ENCODE measurements at places on chromosomes 16 and 17.

DNA sequence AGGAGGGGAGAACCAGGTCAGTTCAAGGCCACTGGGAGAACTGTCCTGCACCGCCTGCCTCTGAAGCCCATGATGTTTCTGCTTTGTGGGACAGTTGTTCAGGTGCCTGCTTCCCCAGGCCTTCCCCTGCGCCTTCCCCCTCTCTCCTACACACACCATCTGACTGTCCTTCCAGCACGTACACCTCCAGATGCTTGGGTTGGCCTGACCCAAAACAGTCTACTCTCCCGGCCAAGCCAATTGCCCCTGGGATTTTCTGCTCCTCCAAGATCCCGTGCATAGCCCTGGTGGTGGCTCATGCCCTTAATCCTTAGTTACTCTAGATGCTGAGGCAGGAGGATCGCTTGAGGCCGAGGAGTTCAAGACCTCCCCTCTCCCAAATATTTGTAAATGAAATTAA lies 684 bp upstream of the RSAD1 start:
- DNase-seq, result no peak

DNA sequence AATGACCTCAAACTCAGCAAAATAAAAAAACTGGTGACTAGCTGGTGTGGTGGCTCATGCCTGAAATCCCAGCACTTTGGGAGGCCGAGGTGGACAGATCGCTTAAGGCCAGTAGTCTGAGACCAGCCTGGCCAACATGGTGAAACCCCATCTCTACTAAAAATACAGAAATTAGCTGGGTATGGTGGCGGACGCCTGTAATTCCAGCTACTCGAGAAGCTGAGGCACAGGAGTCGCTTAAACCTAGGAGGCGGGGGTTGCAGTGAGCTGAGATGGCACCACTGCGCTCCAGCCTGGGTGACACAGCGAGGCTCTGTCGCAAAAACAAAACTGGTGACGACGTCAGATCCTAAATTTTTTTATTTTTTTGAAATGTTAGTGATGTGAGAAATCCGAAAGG lies 82.6 kb upstream of the TOB1 start:
- no peak for DNase-seq

GRCh38 chr17:4951486-4951885 lies 567 bp downstream of the ENO3 start:
- no peak for DNase-seq

DNA sequence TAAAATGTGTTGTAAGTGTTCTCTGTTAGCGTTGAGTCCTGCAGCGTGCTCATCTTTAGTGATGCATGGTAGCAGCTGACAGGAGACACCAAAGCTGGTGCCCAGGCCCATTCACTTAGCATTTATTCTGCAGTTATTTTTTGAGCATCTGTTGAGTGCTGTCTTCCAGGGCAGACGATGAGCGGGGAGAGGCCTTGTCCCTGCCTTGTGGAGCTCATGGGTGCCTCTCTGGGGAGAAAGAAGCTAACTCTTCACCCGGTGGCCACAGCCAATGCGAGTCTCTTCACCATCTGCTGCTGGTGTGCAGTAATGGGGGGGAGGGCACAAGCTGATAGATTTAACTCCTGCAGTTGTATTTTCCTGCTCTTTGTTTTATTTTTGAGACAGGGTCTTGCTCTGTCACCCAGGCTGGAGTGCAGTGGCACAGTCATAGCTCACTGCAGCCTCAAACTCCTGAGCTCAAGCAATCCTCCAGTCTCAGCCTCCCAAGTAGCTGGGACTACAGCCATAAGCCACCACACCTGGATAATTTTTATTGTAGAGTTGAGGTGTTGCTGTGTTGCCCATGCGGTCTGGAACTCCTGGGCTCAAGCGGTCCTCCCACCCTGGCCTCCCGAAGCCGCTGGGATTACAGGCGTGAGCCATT lies 30.5 kb downstream of the GPT2 start:
- DNase-seq, result no peak

DNA sequence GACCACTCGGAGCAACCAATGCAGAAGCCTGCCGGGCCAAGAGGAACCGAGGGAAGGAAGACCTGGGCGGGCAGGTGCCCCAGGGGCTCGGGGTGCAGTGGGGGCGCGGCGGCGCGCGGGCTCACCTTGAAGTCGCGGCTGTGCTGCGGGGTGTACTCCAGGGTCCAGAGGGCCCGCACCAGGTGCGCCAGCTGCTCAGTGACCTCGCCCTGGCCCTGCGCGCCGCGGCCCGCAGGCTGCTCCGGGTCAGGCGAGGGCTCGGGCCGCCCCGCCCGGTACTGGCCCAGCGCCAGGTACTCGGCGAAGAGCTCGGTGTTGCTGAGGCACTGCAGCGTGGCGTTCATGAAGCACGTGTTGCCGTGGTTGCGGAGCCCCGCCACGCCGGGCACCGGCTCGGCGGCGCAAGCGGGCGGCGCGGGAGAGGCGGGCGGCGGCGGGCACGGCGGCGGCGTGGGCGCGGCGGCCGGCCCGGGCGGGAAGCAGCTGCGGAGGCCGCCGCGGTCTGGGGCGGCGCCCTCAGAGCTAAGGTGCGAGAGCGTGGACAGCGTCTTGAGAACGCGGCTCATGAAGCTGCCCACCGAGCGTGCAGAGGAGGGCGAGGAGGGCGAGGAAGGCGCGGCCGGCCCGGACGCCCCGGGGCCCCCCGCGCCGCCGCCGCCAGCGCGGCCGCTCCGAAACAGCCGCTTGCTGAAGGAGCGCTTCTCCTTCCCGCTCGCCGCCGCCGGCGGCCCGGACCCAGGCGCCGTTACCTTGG lies 562 bp downstream of the USP31 start:
- DNase-seq, result peak; percentile 52

DNA sequence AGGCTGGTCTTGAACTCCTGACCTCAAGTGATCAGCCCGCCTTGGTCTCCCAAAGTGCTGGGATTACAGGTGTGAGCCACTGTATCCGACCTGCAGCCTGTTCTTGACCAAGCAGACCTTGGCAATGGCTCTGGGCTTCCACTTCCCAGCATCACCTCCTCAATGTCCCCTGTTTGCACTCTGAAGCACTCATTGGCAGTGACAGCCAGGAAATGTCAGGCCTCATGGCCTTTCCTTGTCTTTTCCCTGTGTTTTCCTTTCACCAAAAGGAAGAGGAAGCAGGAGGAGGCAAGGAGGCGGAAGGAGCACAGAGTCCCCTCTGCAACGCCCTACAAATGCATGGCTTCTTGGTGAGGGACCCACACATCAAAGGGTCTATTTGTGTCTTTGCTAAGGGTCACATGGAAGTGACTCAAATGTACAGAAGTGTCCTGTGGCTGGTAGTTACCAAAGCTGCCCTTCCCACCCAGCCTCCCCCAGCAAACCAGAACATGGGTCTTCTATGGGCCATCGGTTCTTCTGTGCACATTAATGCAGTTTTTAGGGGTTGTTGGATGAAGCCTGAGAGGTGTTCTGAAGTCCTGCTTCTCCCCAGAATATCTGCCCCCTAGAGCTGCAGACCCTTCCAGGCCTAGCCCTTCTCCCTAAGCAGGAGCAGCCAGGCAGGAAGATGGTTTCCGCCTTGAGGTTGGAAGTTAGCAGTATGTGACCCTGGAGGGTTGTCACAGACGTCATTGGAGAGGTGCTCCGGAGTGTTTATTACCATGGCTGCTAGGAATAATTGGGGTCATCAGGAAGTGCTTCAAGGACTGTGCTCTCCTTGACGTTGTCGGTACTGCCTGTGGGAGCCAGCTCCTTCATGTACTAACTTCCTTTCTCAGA lies 60.8 kb downstream of the WIPI1 start:
- no peak for DNase-seq

DNA sequence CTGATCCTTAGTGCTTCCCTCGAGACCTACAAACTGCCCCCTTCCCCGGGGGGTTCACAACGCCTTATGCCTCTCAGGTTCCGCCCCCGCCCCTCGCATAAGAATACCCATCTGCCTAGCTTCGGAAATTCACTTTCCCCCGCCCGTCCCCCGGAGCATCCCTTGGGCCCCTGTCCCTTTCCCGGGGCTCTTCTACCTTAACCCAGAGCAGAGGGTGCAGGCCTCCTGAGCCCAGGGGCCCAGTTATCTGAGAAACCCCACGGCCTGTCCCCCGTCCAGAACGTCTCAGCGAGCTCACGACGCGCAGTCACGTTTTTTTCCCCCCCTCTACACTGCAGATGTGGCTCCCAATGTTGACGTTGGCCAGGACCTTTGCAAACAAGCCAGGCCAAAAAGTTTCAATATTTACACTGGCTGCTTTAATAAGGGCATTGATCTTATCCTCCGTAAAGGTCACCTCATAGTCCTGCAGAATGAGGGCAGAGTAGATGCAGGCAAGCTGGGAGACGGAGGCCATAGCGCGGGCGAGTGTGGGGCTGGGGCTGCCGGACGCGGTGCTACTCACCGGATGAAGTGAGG lies 1.4 kb upstream of the NBR1 start:
- DNase-seq, result peak; percentile 47

- no peak for DNase-seq
Measured at GRCh38 chr17:17196776-17197175, 9.4 kb downstream of the PLD6 start.

DNA sequence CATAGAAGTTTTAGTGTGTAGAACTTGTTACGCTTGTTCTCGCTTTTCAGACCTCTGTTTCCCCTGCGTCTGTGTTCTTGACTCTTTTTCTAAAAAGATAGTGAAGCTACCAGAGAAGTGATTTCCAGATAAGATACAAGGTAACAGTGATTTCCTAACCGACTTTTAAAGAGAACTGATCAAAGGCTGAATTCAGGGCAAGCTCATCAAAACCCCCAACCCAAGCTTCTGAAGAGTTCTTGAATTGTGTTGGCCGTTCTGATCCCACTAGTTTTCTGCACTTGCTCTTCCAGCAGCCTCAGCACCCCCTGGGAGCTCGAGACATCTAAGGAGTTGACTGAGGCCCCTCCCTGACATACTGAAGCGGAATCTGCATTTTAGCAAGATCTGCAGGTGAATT lies 12.7 kb upstream of the NSMCE1 start:
- peak; percentile 32 for DNase-seq

GRCh38 chr17:3755335-3756030 lies 31.8 kb downstream of the HASPIN start:
- no peak for DNase-seq

DNA sequence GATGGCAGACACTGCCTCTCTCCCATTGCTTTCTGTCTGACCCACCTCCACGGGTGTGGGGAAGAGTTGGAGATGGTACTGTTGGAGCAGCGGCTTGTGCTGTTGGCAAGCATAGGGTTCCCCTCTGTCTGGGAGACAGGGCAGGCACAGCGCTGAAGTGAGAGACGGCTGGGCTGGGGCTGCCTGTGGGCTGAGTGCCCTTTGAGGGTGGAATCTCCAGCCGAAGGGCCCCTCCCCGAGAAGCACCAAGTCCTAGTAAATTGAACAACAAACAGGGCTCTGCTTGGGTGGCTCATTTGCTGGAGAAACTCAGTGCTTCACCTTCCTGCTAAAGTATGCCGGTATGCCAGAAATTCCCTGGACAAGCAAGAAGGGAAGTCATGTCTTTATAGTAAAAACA lies 79.7 kb downstream of the KSR1 start:
- DNase-seq, result no peak

GRCh38 chr17:37702598-37702997 lies 42.3 kb downstream of the HNF1B start:
- no peak for DNase-seq

- DNase-seq, result no peak
Measured at GRCh38 chr16:56780646-56781045, 50.7 kb downstream of the NUP93 start.

- DNase-seq, result no peak
Measured at GRCh38 chr16:28603381-28604185, 6.3 kb downstream of the SULT1A1 start.

DNA sequence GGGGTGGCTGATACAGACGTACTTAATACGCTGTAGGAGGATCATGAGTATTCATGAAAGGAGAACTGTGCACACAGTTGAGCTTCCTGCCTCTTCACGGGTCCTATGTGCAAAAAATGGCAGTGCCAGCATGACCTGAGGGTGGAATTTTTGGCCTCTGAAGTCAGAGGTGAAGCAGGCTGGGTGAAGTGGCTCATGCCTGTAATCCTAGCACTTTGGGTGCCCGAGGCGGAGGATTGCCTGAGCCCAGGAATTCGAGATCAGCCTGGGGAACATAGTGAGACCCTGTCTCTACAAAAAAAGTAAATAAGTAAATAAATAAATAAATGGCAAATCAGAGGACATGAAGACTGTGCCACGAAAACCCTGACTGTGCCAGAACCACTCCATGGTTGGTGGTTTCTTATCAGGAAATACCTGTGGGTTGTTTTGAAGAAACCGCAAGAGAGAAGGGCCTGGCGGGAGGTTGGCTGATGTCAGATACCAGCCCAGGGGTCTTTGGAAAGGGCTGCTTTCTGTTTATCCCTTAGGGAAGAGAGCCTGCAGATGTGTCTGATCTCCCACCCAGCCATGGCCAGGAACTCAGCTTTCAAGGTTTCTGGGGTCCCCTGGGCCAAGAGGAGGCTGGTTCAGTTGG lies 3.4 kb downstream of the ASPSCR1 start:
- no peak for DNase-seq

DNA sequence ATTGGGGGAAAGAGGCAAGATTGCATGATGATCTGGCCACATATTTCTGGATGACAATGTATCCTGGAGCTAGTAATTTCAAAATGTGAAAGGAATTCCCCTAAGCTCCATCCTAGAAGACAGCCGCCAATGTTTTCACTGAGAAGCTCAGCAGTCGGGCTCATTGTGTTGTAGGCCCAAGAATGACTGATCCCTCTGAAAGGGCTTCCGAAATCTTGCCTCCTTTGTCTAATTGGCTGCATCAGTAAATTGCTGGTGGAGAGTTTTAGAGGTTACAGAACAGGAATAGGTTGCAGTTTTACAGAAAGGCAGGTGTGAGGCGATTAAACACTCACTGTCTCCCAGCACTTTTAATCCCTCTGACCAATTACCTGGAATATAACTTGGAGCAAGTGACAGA lies 464.1 kb upstream of the SALL1 start:
- DNase-seq, result no peak

- no peak for DNase-seq
Measured at GRCh38 chr17:35254107-35254773, 11.4 kb downstream of the SLFN5 start.

GRCh38 chr17:29588562-29589411 lies 661 bp downstream of the GIT1 start:
- DNase-seq, result peak; percentile 69

DNA sequence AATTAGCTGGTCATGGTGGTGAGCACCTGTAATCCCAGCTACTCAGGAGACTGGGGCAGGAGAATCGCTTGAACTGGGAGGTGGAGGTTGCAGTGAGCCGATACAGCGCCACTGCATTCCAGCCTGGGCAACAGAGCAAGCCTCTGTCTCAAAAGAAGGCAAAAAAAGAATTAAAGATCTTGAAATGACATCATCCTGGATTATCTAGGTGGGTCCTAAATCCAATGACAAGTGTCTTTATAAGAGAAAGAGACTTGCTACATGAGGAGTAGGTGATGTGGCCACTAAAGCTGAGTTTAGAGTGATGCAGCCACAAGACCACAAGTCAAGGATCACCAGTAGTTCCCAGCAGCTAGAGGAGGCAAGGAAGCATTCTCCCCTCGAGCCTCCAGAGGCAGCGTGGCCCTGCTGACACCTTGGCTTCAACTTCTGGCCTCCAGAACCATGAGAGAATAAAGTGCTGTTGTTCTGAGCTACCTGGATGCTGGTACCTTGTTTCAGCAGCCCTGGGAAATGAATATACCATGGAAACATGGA lies 15.8 kb downstream of the CIITA start:
- DNase-seq, result no peak

- peak; percentile 26 for DNase-seq
Measured at GRCh38 chr17:83186226-83186625, 106.8 kb downstream of the METRNL start.

All from stimulated activated CD8-positive, alpha-beta memory T cell treated with anti-CD3 and anti-CD28 coated beads, Interleukin-4, amount 100 ng/mL, for 48 hours (primary cell).